ENCODE measurements at places on chromosomes 4 and X.

DNA sequence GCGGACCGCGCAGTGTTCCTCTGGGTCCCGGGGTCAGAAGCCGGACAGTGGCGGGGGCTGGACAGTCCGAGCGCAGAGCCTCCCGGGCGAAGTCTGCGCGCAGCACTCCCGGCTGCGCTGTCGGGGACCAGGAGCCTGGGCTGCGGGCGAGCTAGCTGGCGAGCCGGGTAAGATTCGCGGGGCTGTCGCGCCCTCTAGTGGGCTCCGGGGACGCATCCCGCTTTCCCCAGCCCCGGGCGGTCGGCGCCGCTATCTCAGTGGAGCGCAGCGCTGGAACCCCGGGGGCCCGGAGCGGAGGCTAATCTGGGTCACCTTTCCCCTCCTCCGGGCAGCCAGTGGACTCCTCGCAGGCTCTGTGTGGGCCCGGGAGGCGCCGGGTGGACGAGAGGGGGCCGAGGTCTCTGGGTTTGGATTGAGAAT, 4.2 kb downstream of the PDGFRA start:
- DNase-seq = peak; percentile 65

DNA sequence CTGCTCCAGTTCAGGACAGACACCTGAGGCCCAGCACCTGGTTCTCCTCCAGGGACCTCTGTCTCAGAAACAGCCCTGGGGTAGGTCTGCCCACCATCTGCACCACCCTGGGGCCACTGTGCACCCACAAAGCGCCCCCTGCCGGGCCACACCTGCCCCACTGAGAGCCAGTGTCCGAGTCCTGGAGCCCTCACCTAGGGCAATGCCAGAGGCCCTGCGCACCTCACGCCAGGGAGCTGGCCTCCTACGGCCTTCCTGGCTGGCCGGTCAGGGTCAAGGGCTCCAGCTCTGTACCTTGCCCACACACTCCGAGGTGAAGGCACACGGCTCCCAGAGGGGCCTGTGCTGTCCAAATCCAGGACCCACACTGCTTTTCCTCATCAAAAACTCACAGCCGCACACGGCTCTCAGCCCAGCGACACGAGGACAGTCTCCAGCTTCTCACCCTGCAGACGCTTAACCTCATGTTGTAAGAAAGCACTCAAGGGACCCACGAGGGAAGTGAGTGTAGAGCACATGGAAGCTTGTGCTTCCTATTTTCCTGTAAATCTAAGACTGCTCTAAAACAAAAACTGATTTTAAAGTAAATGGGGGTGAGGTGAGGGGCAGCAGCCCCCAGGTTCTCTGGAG, 5.4 kb downstream of the CTBP1 start:
- DNase-seq = no peak

GRCh38 chr4:8010618-8011017, 71.0 kb upstream of the AFAP1 start:
- no peak for DNase-seq

DNA sequence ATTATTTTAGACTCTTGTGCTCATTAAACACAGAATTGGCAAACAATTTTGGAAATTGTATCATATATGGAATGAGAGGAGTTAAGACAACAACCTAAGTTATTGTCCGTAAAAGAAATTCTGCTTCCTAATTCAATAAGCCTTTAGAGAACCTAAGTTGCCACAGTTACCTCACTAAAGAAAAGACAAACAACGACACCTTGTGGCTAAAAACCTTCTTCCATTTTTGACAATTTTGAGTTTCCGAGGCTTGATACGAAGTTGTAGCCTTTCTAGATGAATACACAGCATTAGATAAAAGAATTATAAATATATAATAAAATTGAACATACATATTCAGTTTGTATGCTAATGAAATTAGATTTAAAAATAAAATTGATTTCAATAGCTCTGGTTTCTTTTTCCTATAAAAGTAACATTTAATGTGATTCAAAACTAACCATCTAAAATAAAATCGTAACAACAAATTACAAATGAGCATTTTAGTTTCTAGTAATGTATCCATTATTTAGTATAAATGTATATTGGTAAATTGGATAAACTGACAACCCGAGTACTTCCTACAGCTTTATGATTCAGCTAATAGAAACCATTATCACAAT, 275.1 kb downstream of the GPM6A start:
- DNase-seq = no peak

- DNase-seq = no peak
These were observed 443.6 kb upstream of the TENM3 start for GRCh38 chr4:181799561-181800069.

- DNase-seq = no peak
These were observed 197.3 kb downstream of the OR13H1 start for GRCh38 chrX:131741103-131741581.

DNA sequence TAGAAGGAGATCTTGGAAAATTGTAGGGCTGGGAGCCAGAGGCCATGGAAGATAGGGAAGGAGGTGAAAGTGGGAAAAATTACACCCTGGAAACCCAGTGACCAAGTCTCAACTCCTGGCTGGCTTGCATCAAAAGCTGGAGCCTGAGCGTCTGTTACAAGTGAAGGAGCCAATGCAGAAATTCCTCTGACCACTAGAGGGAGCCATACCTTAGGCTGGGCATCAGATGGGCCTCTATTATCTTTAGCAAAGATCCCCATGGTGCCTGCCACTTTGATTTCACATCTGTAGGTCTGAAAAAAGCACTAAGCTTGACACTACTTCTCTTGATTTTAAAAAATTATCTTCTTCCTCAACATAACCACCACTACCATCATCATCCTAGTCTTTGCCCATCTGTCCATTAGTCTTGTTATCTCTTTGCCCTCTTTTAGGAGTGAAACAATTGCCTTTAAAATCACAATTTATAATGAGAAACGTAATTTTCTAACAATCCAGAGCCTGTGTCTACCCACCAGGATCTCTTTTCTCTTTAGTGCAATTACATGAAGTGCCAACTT, 62.9 kb downstream of the ANAPC4 start:
- peak; percentile 26 for DNase-seq

DNA sequence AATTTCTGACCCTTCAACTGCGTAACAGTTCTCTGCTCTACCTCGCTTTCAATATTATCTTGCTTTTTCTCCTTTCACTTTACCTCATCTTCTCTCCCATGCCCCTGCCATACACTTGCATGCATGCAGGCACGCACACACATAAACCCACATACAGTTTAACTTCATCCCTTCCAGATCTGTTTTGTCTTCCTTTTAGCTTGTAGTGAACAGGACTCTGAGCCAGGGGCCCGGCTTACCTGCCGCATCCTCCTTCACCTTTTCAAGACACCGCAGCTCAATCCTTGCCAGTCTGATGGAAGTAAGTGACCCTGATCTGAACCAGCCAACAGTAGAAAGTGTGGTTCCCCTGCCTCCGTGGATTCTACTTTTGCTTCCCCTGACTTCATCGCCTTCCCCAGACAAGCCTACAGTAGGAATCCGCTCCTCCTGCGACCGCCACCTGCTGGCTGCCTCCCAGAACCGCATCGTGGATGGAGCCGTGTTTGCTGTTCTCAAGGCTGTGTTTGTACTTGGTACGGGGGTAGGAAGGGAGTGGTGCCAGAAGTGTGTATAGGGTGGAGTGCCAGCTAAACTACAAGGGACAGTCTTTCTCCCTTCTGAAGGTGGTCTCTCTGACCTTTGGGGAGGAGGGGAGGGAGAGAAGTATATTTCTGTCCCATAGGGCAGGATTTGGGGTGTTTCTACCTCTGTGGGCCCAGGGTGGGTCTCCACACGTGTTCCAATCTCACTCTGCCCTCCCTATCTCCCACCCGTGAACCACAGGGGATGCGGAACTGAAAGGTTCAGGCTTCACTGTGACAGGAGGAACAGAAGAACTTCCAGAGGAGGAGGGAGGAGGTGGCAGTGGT, 10.7 kb downstream of the MED12 start:
- DNase-seq = peak; percentile 73

DNA sequence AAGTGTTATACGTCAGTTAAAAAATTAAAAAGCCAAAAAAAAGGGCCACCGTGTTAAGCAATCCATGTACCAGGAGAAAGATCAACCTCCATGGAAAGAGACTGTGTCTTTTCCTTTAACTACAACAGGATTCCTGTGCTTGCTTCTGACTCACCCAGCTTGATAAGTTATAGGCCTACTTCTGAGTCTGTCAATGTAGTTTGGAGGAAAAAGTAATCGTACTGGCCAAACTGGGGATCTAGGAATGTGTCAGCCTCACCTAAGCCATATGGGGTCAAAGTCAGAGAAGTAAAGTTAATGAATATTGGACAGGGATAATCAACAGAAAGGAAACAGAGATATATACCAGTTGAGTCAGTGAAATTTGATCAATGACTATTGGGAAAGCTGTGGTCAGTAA, 470.8 kb upstream of the SLIT2 start:
- DNase-seq = no peak

DNA sequence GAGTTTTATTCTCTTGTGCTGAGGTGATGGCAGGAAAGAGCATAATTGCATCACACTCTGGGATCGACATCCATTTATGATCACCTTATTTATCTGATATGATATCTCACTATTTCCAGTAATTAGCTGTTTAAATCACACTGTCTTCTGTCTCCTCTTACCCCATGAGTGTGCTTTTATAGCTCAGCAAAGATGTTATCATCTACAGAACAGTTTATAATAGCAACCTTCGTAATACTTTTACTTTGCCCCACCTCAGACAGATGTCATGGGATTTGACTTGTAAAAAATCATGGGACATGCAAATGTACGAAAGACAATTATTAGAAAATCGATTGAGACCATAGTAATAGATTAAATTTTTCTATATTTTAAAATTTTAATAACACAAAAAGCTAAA, 1122.3 kb upstream of the PCDH10 start:
- no peak for DNase-seq

GRCh38 chrX:1023676-1024075, 188.8 kb downstream of the CRLF2 start:
- no peak for DNase-seq

- DNase-seq = no peak
These were observed 25.3 kb downstream of the HOPX start for GRCh38 chr4:56655627-56656345.

DNA sequence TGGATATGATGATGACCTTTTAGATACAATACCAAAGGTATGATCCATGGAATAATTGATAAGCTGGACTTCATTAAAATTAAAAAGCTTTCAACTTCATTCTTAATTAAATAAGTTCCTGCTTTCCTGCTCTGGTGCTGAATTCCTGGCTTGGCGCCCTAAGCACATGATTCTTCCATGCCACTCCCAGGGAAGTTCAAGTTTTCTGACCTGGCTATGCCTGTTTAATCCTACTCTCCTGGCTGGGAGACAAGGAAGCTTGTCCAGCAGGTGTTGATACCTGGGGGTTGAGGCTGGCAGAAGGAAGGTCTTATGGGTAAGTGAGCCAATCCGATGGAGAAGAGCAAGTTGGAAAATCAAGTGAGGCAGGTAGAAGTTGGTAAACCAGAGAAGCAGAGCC, 24.3 kb downstream of the XKRX start:
- DNase-seq = no peak

- no peak for DNase-seq
These were observed 37.9 kb upstream of the FGFBP2 start for GRCh38 chr4:16000708-16001483.

DNA sequence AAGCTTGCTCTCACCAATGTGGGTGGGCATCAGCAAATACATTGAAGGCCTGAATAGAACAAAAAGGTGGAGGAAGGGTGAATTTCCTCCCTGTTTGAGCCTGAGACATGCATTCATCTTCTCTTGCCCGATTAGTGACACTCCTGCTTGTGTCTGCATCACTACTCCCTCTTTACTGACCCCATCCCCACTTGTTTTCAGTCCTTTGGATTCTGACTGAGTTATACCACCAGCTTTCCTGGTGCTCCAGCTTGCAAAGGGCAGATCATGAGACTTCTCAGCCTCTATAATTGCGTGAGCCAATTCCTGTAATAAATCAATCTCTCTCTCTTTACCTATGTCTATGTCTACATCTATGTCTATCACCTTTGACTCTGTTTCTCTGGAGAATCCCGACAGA, 47.4 kb upstream of the DYNLT3 start:
- no peak for DNase-seq

DNA sequence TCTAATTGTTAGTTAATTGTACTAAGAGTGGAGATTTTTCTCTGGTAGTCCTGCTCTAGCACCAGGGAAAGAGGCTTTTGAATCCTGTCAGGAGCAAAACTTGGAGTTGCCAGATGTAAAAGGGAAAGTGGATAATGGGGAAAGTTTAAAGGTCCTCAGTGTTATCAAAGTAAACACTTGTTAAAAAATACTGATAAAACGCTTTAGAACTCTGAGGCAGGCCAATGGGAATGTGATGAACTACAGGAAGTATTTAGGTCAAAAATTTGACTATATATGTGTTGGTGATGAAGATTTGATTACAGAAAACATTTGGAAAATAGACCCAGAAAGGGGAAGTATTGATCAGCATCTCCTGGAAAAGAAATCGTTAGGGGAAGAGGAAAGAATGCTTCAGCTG, 32.8 kb downstream of the SERPINA7 start:
- no peak for DNase-seq

- DNase-seq = no peak
These were observed 2.0 kb downstream of the ANXA3 start for GRCh38 chr4:78553529-78554060.

DNA sequence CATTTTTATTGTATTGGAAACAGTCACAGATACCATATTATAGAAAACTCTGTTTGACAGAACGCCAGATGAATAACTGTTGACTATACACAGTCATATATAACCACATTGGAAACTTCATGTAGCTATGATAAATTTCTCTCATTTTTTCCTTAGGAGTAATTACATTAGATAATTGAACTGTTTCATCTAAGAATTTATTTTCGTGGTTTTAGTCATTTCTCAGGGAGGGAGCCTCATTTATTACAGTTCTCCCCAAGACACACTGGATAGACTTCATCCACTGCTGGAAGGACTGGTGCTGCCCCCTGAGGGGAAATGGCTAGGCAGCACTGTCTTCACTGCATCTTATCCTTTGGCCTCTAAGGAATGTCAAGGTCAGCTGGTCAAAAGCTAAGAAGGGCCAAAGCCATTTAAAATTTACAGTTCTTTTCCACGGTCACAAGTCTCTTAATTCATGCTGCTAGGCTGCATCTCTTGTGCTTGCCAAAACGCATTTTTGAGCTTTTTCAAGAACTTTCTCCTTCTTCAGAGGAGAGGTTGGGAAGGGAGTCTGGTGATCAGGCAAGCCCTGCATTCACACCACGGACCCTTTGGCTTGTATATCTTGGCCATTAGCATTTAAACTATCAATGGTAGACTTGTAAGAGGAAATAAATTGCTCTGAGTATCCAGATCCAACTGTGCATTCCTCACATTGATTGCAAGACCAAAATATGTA, 145.1 kb downstream of the CBR4 start:
- no peak for DNase-seq

DNA sequence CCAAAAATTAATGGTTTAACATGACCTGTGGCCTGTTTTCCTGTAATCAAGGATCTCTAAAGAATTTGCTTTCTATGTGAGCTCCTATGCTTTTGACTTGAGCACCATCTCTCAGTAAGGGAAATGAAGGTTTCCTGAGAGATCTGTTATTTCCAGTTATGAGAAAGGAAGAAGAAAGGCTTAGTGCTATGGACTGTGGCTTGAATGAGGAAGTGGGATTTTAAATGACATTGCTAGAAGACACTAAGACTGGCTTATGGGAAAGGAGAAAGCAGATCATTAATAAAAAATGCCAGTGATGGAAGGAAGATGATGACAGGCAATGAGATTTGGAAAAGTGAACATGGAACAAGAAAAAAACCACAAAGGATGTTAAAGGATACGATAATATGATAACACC, 285.4 kb downstream of the OPHN1 start:
- DNase-seq = no peak

- DNase-seq = no peak
These were observed 263.0 kb downstream of the UNC5C start for GRCh38 chr4:95285797-95286196.

Measured in activated CD4-positive, alpha-beta T cell treated with anti-CD3 and anti-CD28 coated beads, Interleukin-2, amount 50 U/mL, for 4 hours (primary cell).